ENCODE measurements at places on chromosomes 5 and 9. TPM values are rescaled to one million over a fixed set of nuclear protein-coding genes. Genes with fewer than 3 reads are reported as not detected.

Gene INVS
- polyA plus RNA-seq, result 11.8 TPM

Gene PLAC8L1
- polyA plus RNA-seq, result 0.73 TPM

Gene AK3
- 42.1 TPM for polyA plus RNA-seq

Gene INSL4
- not detected for polyA plus RNA-seq

Gene PCDHGA6
- 2.6 TPM for polyA plus RNA-seq

Gene GARIN3
- polyA plus RNA-seq, result not detected

Gene LHX6
- 5.1 TPM for polyA plus RNA-seq

Gene CLIC3
- polyA plus RNA-seq, result 0.42 TPM

Gene DIRAS2
- polyA plus RNA-seq, result 0.61 TPM

Gene RIC1
- polyA plus RNA-seq, result 18.1 TPM

- DNase-seq, result peak; percentile 72
These were observed 205.6 kb upstream of the MPDZ start for GRCh38 chr9:13485068-13485596.

GRCh38 chr9:82989929-82990328 is 73.0 kb downstream of the RASEF start:
- DNase-seq, result no peak

DNA sequence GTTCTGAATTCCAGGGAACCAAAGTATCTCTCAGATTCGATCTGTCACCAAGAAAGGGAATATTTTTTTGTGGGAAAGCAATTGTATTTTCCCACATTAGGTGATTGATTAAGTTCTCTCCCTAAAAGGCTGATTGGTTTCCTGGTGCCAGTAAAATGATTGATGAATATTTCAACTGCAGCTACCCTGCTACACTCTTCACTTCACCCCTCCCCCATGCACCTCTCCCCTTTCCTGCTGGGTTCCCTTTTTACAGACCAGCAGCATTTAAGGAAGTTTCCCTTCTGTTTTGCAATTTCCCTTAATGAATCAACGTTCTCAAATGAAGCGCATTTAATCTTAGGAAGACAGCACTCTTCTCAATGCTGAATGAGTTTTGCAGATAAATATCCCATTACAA is 13.1 kb downstream of the NR6A1 start:
- no peak for DNase-seq

- DNase-seq, result no peak
These were observed 94.4 kb downstream of the IZUMO3 start for GRCh38 chr9:24451346-24451745.

DNA sequence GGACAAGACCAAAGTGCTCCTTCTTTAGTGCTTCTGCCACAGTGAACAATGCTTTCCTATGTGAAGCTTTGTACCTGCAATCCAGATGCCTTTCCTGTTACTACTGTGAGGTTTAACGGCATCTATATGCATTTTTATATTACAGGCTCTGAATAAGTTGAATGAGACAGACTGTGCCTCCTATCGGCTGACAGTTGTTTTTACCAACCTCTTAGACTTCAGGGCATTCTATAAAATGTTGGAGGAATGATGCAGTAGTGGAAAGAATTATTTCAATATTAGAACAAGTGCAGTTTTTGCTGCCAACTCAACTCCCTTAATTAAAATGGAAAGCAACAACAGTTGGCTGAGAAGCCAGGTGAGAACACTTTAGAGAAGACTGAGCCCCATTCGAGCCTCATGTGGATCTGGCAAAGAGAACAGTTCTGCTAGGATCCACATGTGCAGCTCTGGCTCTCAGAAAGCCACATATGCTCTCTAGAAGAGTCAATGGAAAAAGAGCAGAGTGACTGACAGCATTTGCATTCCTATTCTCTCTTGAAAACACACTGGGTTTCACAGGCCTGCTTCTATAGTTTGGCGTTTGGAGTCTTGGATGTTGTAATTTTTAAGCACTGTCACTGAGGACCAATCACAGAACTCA is 147.5 kb downstream of the LURAP1L start:
- DNase-seq, result peak; percentile 56

GRCh38 chr9:126399789-126400188 is 73.2 kb downstream of the MVB12B start:
- no peak for DNase-seq

DNA sequence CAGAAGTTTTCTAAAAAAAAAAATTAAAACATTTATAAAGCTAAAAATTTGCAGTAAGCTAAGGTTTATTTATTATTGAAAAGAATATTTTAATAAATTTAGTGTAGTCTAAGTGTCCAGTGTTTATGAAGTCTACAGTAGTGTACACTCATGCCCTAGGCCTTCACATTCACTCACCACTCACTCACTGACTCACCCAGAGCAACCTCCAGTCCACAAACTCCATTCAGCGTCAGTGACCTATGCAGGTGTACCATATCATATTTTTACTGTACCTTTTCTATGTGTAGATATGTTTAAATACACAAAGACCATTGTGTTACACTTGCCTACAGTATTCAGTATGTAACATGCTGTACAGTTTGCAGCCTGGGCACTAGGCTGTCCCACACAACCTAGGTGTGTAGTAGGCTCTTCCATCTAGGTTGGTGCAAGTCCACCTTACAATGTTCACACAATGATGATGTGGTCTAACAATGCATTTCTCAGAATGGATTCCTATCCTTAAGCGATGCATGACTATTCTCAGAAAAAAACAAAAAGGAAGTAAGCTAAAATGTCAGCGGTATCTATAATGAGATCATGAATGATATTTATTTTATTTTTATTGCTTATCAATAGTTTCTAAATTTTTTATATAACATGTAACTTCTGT is 336.7 kb downstream of the AGTPBP1 start:
- DNase-seq, result no peak

GRCh38 chr9:76082057-76082456 is 191.6 kb downstream of the PCSK5 start:
- no peak for DNase-seq

DNA sequence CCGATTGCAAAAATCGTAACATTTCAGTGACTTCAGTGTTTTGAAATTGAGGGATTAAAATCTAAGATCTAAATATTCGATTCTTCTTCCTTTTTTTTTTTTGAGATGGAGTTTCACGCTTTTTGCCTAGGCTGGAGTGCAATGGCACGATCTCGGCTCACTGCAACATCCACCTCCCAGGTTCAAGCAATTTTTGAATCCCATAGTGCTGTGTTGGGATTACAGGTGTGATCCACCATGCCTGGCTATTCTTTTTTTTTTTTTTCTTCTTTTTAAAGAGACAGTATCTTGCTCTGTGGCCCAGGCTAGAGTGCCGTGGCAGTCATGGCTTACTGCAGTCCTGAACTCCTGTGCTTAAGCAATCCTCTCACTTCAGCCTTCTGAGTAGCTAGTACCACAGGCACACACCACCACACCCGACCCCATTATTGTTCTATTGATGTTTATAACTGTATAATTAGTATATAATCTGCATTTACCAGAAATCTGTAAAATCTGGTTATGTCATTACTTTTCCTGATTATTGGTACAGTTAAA is 42.7 kb downstream of the NSD1 start:
- no peak for DNase-seq

DNA sequence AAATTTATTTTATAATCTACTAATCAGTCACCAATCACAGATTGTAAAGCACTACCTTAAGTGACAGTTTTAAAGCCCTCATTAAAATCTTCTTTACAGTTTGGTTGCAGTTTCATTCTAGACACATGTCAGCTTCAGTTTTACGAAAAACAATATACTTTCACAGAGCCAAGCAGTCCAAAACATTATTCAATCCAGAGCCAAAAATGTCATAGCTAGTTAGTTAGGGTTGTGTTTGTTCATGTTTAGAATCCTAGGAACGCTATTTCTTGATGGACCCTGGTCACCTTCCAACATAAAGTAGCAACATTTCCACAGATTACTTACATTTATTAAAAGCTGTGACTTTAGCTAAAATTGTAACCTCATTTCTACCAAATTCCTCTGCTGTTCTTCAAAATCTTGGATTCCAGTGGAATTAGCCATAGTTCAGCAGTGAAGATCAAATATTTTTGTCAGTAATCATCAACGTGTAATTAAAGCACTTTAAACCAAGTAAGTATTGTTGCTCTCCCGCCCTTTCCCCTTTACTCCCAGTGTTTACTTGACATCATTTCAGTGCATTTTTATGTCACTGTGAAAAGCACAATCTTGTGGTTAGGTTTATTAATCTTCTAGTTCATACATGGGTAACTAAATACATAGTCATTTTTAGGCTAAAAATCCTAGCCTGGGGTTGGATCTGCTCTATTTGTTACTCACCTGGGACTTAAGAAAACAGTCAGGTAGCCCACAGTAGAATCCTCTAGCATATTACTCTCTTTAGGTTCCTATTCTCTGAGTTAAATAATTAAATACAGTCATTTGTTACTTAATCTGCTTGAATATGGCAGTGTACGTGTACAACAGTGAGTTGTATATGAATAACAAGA is 74.3 kb downstream of the NIPBL start:
- no peak for DNase-seq

DNA sequence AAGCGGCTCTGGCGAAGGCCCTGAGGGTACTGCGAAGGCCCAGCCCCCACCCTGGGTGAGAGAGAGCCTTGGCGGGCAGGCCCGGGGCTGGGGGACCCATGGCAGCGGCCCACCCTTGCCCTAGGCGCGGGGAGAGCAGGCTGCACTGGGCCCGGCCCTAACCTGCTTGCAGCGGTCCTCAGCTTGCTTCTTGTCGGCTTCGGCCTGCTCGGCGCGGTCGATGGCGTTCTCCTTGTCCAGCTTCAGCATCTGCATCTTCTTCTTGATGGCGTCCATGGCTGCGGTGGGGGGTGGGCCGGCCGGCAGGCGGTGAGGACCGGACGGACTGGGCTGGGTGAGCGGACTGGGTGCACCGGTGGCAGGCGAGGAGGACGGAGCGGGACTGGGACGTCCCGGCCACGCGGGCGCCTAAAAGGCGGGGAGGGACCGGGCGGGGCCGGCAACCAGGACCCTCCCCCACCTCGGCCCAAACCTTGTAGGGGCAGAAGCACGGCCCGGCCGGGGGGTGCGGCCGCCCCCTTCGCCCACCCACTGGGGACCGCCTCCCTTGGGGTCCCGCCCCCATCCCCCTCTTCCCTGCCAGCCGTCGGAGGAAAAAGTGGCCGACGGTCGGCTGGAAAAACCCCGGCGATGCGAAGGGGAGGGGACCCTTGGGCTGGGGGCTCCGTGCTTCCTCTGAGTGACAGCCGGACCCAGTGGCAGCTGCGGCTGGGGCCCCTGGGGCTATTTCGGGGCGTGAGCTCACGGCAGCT is at the start of gene TPM2:
TPM2 (minus strand) TSS at position 384 of the 752 bp plus-strand sequence; CDS start at position 276, 108 bp downstream.
- no peak for DNase-seq

DNA sequence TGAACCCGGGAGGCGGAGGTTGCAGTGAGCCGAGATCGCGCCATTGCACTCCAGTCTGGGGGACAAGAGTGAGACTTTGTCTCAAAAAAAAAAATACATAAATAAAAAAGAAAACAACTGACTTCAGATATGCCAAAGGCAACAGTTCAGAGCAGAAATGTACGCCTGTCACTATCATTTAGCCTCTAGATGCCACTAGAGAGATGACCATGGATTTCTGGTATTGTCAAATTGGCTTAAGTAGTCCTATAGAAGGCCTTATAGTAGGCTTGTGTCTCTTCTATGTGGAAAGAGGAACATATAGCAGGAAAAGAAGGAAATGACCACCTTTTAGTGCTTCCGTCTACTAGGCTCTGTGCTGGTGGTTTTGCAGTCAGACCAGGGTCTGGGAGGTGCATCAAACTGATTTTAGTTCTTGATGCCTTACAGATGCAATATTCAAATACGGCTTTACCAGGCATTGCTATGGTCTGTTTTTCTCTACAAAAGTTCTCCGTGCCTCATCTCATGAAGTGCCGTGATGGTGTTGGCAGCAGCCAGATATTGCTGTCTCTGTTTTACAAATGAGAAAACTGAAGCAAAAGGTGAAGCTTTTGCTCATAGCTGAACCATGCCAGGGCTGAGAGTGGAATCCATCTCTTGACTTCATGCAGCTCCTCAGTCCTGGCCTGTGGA is 17.2 kb downstream of the AGXT2 start:
- no peak for DNase-seq

DNA sequence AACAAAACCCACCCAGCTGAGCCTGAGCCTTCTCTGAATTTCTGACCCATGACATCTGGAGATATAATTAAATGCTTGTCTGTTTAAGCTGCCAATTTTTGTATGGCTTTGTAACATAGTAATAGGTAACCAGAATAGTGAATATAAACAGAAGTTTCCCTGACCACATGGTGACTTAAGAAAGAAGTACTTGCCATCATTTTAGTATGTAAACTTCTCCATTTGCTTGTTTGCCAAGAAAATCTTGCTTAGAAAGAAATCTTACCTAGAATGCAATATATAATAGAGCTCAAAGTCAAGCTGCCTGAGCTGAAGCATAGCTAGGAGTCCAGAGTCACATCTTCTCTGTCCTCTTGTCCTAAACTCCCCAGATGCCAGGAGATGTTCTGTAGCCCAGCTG is 117.0 kb downstream of the PCSK1 start:
- DNase-seq, result no peak

DNA sequence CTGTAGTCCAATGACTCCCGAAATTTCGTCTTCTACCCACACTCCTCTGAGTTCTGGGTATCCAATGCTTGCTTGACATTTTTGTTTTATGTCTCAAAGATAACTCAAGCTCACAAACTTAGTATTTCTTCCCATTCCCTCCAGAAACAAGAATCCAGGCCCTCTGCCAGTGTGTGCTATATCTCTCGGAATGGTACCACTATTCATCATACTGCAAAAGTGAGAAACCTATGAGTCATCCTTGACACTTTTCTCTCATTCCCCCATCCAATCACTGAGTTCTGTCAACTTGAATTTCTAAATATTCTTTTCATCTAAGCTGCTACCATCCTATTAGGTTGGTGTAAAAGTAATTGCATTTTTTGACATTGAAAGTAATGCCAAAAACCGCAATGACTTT is 9.8 kb downstream of the SLC12A2 start:
- no peak for DNase-seq

GRCh38 chr9:19408316-19408692 is 505 bp upstream of the ACER2 start:
- no peak for DNase-seq

GRCh38 chr5:171207256-171207847 is 101.7 kb upstream of the TLX3 start:
- peak; percentile 29 for DNase-seq

DNA sequence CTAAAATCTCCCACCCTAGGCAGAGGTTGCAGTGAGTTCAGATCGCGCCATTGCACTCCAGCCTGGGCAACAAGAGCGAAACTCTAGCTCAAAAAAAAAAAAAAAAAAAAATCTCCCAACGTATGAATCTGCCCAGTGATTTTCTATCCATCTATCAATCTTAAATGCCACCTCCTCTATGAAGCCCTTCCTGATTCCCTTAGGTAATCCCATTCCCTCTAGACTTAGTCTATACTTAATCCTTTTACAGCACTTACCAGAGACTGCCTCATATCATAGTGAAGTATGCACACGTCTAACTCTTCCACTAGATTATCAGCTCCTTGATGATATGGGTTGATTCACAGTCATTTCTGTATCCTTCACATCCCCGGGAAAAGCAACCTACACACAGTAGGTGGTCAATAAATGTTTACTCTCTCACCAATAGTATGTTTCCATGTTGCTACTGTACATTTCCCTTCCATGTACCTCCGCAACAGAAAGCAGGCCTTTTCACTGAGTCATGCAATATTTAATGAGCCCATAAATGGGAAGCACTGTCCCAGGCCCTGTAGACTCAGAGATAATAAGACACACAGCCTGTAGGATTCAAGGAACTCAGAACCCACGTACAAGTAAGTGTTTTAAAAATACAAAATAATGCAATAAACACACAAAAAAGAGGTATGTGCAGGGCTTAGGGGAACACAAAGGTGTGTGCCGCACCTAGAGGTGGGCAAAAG is 1.2 kb downstream of the DROSHA start:
- no peak for DNase-seq

GRCh38 chr9:94101162-94101853 is 17.0 kb downstream of the PTPDC1 start:
- no peak for DNase-seq

Measured in forelimb muscle (tissue), 1 donor.